Dorsolateral prefrontal cortex (tissue), 122 donors: ENCODE measurements at places on chromosomes 1 and 21.

- DNase-seq = peak; percentile 27
Observed at GRCh38 chr1:205313563-205314308, 7.8 kb downstream of the NUAK2 start.

DNA sequence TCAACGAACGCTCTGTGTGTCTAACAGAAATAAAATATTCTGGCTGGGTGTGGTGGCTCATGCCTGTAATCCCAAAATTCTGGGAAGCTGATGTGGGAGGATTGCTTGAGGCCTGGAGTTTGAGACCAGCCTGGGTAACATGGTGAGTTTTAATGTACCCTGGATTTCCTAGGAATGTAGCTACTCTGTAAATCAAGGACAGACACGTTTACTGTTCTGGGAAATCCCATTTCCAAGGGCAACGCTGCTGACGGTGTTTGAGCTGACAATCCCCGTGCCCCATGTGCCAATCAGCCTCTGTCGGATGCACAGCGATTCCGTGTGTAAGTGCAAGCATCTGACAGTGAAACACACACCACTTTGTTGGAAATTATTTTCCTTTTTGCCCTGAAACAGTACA, 8.0 kb downstream of the CORT start:
- no peak for DNase-seq

DNA sequence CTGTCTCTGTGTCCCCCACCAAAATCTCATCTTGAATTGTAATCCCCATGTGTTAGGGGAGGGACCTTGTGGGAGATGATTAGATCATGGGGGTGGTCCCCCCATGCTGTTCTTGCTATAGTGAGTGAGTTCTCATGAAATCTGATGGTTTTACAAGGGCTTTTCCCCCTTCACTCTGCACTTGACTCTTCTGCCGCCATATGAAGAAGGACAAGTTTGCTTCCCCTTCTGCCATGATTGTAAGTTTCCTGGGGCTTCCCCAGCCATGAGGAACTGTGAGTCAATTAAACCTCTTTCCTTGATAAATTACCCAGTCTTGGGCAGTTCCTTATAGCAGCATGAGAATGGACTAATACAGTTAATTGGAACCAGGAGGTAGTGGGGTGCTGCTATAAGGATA, 137.1 kb upstream of the RAB4A start:
- no peak for DNase-seq

DNA sequence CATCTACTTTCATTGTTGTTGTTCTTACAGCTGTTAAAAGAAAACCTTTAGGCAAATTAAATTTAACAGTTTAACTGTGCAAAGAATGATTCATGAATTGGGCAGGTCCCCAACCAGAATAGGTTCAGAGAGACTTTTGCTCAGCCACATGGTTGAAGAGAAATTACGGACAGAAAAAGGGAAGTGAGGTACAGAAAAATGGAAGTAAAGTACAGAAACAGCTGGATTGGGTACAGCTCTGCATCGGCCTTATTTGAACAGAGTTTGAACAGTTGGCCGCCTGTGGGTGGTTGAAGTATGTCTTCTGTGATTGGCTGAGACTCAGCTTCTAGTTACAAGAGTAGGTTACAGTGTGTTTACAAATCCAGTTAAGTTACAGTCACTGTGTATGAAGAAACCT, 210.1 kb downstream of the FGGY start:
- no peak for DNase-seq

GRCh38 chr1:180262628-180263488, 32.8 kb downstream of the LHX4 start:
- no peak for DNase-seq

GRCh38 chr1:67682659-67683197, 2.3 kb upstream of the GADD45A start:
- DNase-seq = no peak

DNA sequence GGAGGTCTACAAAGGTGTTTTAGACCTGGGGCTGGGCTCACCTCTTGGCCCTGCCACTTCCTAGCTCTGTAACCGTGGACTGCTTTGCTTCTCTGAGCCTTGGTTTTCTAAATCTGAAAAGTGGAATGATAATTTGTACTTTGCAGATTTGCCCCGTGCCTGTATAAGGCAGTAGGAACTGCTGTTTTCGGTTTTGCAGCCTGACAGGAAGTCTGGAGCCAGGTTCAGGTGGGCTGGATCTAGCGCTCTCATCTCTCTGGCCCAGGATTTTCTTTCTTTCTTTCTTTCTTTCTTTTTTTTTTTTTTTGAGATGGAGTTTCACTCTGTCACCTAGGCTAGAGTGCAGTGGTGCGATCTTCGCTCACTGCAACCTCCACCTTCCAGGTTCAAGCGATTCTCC, 17.2 kb downstream of the IFNAR2 start:
- no peak for DNase-seq

DNA sequence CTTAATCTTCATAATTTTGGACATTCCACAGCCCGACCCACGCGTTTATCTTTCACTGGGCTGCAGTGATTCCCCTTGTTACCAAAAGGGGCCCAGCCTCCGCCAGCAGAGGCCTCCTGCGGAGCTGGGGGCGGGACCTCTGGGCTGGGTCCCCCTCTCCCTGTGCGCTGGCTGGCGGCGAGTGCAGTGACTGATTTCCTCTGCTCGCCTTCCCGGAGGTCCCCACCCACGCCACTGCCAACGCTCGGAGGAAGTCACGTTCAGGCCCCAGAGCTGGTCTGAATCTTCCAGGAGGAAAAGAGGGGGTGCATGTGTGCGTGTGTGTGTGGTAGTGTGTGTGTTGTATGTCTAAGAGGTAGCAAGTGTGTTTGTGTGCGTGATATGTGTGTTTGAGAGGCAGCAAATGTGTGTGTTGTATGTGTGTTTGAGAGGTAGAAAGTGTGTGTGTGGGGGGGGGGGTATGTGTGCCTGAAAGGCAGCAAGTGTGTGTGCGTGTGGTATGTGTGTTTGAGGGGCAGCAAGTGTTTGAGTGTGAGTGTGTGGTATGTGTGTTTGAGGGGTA, 35.0 kb upstream of the JAK1 start:
- peak; percentile 36 for DNase-seq
